Activated CD4-positive, alpha-beta T cell treated with anti-CD3 and anti-CD28 coated beads, Interleukin-2, amount 10 ng/mL, durations not matched to agents 24 days and 14 days (primary cell): ENCODE measurements at places on chromosomes 12 and 14. TPM values are rescaled to one million over a fixed set of nuclear protein-coding genes. Genes with fewer than 3 reads are reported as not detected.
A peak's percentile ranks its signal among the peaks of the same experiment; 100 is the strongest.

GRCh38 chr12:53564278-53564677 is 57.0 kb upstream of the NPFF start:
- peaks cover 14% of the 10 kb centered on the region for H3K36me3 ChIP-seq
- H3K4me1 ChIP-seq = peaks cover 23% of the 10 kb centered on the region
- H3K27me3 ChIP-seq = no peaks in the 10 kb centered on the region
- no peak overlapping the region for H3K27ac ChIP-seq
- H3K4me3 ChIP-seq = no peak overlapping the region
- no peak for DNase-seq

DNA sequence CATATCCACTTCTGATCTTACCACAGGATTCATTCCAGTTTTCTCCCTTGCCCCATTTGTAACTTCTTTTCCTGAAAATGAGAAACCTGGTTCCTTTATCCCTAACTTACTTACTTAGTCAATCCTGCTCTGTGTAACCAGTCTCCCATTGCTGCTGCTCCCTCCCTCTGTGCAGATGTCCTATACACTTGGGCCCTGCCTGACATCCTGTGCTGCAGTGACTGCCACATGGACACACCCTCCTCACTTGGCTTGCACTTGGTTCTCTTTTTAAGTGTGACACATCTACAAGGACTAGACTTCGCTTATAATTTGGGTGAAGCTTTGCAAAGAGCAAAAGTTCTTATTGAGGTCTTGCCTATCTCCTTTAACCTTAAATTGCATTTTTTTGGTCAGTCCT is 51.4 kb downstream of the FGD4 start:
- H3K27ac ChIP-seq = no peak overlapping the region
- peaks cover 10% of the 10 kb centered on the region for H3K4me1 ChIP-seq
- no peak for DNase-seq
- peaks cover 7% of the 10 kb centered on the region for H3K27me3 ChIP-seq
- H3K4me3 ChIP-seq = no peak overlapping the region

DNA sequence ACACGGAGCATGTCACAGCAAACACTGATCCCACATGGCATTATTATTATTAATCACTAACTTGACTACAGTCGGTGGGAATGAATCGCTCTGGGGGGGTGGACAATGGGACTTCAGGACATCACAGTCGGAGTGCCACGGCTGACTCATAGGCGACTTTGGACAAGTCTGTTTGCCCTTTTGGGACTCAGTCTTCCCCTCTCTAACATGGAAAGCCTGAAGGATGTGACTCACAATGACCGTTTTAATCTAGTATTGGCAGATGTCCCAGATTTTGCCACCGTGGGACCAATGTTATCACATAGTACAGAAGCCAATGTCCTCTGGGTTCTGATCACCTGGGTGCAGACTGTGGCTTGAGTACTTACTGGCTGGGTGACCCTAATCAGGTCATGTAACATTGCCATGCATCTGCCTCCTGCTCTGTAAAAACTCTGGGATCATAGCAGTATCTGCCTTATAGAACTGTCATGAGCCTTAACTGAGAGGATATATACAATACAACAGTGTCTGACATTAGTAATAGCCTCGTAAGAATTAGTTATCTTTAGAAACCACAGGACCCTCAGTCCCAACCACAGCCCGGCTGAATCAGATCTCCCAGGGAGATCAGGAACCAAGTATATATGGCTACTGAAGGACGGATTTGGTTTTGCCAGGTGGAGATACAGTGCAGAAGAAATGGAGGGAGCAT is 362.6 kb downstream of the BCL11B start:
- no peak for DNase-seq
- no peaks in the 10 kb centered on the region for H3K36me3 ChIP-seq
- H3K4me3 ChIP-seq = no peak overlapping the region
- H3K4me1 ChIP-seq = peaks cover 14% of the 10 kb centered on the region

DNA sequence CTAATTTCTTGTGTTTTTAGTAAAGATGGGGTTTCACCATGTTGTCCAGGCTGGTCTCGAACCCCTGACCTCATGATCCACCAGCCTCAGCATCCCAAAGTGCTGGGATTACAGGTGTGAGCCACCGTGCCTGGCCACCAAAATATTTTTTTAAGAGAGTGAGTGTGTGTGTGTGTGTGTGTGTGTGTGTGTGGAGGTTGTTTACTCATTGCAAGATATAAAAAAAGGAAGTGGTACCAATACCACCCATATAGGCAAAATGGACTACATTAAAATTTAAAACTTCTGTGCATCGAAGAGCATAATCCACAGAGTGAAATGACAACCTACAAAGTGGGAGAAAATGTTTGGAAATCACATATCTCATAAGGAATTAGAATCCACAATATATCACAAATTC is 15.5 kb upstream of the CLEC2A start:
- no peak overlapping the region for H3K4me3 ChIP-seq
- no peaks in the 10 kb centered on the region for H3K36me3 ChIP-seq
- H3K4me1 ChIP-seq = peaks cover 55% of the 10 kb centered on the region

GRCh38 chr14:72755766-72756165 is 138.1 kb downstream of the DPF3 start:
- no peaks in the 10 kb centered on the region for H3K27me3 ChIP-seq
- peaks cover 14% of the 10 kb centered on the region for H3K36me3 ChIP-seq
- DNase-seq = peak; percentile 33
- H3K4me1 ChIP-seq = no peaks in the 10 kb centered on the region
- H3K4me3 ChIP-seq = no peak overlapping the region

- H3K36me3 ChIP-seq = peaks cover 5% of the 10 kb centered on the region
- peaks cover 6% of the 10 kb centered on the region for H3K4me1 ChIP-seq
- no peak for DNase-seq
- H3K4me3 ChIP-seq = no peak overlapping the region
- H3K27me3 ChIP-seq = no peaks in the 10 kb centered on the region
These were observed 13.1 kb downstream of the DACT1 start for GRCh38 chr14:58650857-58651256.

DNA sequence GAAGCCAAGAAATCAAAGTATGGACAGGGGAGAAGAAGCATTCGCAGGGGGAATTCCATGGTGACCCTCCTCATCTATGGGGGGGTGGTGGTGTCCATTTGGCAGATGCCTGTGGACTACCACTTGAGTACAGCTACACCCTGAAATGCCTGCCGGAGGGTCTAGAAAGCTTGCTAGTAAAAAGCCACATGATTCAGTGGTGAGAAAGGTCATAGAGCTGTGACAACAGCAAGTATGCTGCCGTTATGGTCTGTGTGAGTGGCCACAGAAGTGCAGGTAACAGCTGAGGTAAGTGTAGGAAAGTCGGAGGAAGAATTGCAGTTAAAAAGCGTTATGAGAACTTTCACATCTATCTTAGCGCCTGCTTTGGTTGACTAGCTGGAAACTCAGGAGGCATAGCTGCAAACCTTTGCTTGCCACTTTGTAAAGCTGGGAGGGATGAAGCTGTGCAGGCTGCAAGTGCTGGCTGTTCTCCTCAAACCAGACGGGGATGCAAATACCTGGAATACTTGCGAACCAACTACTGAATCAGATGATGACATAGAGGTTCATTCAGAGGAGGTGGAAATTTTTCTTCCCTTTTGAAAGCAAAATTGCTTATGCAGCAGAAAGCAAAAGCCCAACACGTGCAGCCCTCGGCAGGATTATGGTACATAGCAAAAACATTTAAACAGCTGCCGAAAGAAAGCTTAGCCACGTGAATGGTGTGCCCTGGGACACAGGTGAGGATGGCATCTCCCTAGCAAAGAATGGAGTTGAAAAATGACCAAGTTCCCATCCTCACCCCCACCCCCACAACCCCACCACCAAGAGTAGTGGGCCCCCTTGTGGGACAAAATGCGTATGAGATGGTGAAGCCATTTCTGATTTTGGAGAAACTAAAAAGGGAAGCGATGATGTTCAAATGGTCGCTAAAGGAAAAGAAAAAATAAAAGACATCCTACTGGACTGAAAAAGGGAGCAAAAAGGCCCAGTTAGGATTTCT is 287.0 kb downstream of the RERGL start:
- no peak for DNase-seq
- H3K4me1 ChIP-seq = no peaks in the 10 kb centered on the region
- no peak overlapping the region for H3K4me3 ChIP-seq
- no peaks in the 10 kb centered on the region for H3K36me3 ChIP-seq
- no peak overlapping the region for H3K27ac ChIP-seq

DNA sequence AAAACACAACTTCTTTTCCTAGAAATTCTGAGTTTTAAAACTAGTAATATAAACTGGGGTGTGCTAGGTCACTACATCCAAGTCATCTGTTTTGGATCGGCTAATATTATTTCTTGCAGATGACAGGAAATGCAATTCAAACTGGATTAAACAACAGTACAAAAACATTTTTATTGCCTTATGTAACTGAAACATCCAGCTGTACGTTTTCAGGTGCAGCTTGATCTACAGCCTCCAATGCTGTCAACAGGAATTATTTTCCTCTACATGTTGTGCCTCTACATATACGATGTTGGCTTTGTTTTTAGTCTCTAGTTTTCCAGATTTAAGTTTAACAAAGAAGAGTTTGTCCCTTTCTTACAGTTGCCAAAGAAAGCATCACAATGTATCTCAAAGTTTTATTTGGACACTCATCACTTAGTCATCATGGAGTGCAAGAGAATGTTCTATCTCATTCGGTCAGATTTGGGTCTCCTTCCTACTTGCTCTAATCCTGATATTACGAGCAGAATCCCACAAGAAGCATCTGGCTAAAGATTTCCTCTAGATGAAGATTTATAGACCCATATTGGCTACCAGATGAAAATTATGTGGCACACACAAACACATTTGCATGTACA is 326.7 kb downstream of the SLC6A15 start:
- no peaks in the 10 kb centered on the region for H3K4me1 ChIP-seq
- DNase-seq = no peak
- no peak overlapping the region for H3K27ac ChIP-seq
- H3K27me3 ChIP-seq = no peaks in the 10 kb centered on the region
- H3K4me3 ChIP-seq = no peak overlapping the region
- no peaks in the 10 kb centered on the region for H3K36me3 ChIP-seq

DNA sequence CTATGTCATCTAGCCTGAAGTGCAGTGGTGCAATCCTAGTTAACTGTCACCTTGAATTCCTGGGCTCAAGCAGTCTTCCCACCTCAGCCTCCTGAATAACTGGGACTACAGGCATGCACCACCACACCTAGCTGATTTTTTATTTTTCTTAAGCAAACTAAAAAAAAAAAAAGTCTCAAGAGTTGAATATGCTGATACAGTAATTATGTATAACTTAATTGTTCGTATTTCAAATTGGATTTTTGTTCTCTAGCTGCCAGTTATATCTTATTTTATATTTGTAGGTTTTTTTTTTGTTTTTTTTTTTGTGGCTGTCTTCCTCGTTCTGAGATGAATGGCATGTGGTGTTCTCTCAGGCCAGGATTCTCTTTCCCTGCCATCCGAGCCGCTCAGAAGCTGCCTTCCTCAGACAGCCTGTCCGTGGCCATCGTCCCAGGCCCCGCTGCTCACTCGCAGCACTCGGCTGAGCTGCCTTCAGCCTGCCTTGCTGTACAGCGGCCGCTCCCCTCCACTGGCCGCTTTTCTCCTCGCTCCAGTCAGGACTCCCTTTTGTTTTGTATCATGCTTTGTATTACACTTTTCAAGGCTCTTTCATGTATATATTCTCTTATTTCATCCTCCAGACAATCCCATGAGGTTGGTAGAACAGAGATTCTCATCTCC is 53.3 kb downstream of the WDR20 start:
- H3K27me3 ChIP-seq = no peaks in the 10 kb centered on the region
- H3K36me3 ChIP-seq = peaks cover 20% of the 10 kb centered on the region
- H3K27ac ChIP-seq = no peak overlapping the region
- no peak overlapping the region for H3K4me3 ChIP-seq

DNA sequence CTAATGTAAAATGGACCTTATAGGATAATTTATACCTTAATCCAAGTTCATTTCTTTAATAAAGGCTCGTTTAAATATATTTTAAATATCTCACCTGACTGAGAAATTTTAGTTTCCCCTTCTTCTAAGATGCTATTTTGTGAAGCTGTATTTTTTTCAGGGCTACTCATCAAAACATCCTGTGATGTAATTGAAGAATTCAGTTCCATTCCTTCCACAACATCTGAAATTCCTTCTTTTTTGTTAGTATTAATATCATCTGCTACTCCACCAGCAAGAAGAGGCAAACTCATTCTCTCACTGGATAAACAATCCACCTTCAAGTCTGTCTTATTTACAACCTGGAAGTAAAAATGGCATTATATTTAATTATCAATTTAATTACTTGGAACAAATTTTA is 22.5 kb downstream of the LGALS3 start:
- no peak for DNase-seq
- peaks cover 46% of the 10 kb centered on the region for H3K36me3 ChIP-seq
- no peak overlapping the region for H3K27ac ChIP-seq
- peaks cover 2% of the 10 kb centered on the region for H3K4me1 ChIP-seq

DNA sequence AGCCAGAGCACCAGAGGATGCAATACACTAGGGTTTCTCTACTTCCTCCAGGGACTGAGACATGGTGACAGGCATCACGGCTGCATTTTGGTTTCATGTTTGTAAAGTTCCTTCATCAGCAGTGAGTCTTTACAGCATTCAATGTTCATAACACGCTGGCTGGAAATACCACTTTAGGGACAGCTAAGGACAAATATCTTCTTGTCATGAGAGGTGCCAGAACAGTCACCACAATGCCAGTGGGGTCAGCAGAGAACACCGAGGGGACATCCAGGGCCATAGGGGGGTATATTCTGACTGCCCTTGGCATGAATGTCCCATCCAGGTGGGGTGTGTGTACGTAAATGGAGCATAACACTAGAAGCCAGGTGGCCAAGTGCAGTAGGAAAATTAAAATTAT is 72.3 kb downstream of the CCDC60 start:
- no peak for DNase-seq
- H3K36me3 ChIP-seq = no peaks in the 10 kb centered on the region
- no peaks in the 10 kb centered on the region for H3K4me1 ChIP-seq
- H3K27ac ChIP-seq = no peak overlapping the region
- H3K27me3 ChIP-seq = peaks cover 1% of the 10 kb centered on the region
- H3K4me3 ChIP-seq = no peak overlapping the region

DNA sequence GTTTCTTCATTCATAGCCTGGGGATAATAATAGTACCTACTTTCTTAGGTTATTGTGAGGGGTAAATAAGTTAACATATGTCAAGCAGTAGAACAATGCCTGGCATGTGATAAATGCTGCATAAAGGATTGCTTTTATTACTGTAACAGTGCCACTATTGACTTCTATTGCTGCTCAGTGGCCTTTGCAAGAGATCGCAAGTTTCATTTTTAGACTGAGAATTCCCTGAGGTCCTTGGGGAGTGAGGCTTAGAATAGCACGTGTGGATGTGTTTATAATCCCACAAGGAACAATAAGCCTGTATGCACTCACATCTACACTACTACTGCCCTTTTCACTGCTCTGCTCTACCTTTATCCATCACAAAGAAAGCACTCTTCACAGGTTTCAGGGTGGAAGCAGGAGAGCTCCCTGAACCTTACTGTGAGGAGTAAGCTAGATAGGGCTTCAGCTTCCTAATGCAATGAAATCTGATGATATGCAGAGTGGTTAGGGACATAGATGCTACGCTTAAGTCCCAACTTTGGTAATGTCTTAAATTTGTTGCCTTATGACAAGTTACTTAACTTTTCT is 302.6 kb downstream of the SNAPC1 start:
- H3K36me3 ChIP-seq = no peaks in the 10 kb centered on the region
- H3K4me1 ChIP-seq = no peaks in the 10 kb centered on the region
- no peak for DNase-seq
- H3K27me3 ChIP-seq = peaks cover 10% of the 10 kb centered on the region
- H3K4me3 ChIP-seq = no peak overlapping the region
- H3K27ac ChIP-seq = no peak overlapping the region

GRCh38 chr12:96571101-96571862 is 81.9 kb downstream of the CFAP54 start:
- peaks cover 10% of the 10 kb centered on the region for H3K27me3 ChIP-seq
- H3K4me3 ChIP-seq = peak overlapping the region; percentile 44
- H3K4me1 ChIP-seq = peaks cover 16% of the 10 kb centered on the region
- H3K36me3 ChIP-seq = no peaks in the 10 kb centered on the region
- DNase-seq = peak; percentile 59
- peak overlapping the region; percentile 81 for H3K27ac ChIP-seq

TMTC1 gene
- 0.49 and 0.73 TPM in 2 replicates for total RNA-seq

MIPOL1 gene
- total RNA-seq = not detected in 2 replicates

CCDC175 gene
- total RNA-seq = not detected in 2 replicates

CLEC1A gene
- total RNA-seq = not detected in 2 replicates

DNM1L gene
- total RNA-seq = 83.3 and 90.7 TPM in 2 replicates
